ENCODE measurements at places on chromosomes 5 and 9.

DNA sequence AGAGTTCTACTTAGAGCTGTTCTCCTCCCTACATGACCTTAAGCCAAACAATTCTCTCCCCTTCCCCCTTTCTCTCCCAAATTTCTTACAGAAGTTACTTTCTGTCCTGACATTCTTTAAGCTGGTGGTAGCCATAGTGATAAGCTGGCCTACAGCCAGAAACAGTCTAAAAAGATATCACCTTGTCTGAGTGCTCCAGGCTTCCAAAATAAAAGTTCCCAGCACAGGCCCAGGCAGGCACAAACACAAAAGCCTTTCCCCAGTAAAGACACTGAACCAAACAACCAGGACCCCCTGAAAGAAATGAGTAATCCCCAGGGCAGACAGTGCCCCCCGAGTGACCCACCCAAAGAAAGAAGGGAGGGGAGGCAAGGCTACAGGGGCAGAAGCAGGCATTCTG lies 19.2 kb downstream of the SIL1 start:
- DNase-seq: peak; percentile 40

- DNase-seq: no peak
Observed at GRCh38 chr5:136661026-136661425, 295.7 kb upstream of the TRPC7 start.

GRCh38 chr5:76547891-76548524 lies 75.2 kb downstream of the F2RL2 start:
- no peak for DNase-seq

DNA sequence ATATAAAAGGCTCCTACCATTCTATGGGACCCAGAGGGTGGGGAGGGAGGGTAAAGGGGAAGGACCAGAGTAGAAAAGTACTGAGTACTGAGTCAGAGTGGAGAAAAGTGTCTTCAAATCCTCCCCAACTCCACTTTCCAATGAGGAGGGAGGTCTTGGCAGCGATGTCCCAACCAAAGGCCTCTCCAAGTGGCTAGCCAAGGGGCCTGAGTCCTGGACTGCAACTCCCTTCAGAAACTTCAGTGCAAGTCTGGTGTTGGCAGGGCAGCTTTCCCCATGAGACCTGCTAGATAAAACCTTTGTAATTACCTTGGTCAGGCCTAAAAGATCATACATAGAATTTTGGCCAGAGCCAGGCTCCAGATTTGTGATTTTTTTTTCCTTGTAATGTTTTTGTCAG lies 111.3 kb upstream of the TNPO1 start:
- no peak for DNase-seq

- peak; percentile 64 for DNase-seq
Observed at GRCh38 chr9:129746092-129746777, 6.6 kb downstream of the PTGES start.

DNA sequence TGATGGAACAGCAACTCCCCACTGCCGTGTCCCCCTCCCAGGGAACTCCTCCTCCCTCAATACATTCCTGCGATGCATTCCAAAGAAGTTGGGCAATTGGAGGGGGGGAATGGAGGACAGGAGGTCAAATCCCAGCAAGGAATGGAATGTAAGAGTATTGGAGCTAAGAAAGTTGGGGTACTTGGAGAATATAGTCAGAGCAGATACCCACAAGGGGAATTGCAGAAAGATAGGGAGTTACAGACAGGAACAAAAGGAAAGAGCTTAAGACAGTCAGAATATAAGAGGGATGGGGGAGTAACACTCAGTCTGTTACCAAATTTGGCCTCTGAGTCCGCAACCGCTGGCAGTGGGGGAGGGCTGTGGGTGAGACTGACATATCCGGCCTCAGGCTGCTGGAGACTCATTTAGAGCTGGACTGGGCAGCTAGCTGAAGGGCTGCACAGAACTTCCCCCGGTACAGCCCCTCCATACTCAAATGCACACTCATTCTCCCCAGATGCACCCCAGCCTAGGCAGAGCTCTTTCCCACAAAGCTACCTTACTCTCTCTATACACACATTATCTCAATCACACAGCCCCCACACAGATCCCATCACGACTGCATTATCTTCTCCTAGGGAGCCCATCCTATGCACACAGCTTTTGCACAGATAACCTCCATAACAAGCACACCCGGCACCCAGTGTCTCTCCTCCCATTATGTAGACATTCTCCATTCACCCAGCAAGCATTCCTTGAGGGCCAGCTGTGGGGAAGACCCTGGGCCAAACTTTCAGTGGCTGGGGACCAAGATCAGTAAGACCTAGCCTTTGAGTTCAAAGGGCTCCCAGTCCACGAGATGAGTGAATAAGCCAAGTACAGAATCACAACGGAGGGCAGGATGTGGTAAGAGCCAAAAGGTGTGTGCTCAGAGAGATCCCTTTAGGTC lies 3.7 kb downstream of the TLN1 start:
- peak; percentile 97 for DNase-seq

DNA sequence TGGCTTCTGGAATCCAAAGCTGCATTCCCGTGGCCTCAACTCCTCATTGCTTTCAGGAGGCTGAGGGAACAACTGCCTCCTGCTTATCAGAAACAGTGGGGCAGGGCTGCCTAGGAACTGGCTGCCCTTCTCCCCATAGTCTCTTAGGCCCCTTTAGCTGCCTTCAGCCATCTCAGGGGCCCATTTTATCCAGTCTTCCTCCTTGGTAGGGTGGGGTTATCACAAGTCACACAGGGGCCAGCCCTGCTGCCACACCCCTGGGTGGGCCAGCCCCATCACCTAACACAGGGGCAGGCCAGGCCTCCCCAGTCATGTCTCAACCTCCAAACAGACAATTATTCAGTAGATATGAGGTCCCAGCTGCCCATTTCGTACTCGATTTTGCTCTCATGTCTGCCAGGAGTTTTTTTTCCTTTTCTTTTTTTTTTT lies 3.9 kb downstream of the ALAD start:
- no peak for DNase-seq

GRCh38 chr5:148186248-148187003 lies 16.4 kb upstream of the SPINK6 start:
- DNase-seq: peak; percentile 8

GRCh38 chr5:17872204-17872603 lies 237.9 kb downstream of the TAF11L14 start:
- no peak for DNase-seq

- DNase-seq: peak; percentile 79
Observed at GRCh38 chr5:159511570-159511969, 181.3 kb upstream of the IL12B start.

DNA sequence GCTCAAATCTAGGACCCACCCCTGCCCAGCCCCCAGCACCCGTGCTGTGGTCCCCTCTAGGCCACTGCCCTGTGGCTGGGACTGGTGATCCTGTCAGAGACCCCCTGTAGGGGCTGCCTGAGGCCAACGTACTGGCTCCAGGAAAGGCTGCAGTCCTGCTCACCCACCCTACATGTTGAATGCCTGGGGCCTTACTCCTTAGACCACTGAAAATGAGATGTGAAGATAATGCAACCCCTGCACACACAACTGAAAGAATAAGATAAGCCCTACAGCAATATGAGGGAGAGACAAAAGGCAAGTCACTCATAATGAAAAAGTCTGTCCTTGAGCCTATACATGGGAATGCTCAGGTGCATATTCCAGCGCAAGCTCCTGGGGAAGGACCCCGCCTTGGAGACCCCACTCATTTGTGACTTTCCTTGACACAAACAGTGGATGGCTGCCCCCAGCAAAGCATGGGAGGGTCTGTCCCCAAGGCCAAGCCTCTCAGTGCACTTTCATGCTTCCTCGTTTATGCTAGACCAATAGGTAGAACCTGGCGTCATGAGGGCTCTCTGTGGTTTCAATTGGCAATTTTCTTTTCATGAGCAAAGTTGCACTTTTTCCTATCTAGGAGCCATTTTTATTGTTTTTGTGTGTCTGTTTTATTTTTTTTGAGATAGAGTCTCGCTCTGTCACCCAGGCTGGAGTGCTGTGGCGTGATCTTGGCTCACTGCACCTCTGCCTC lies 12.5 kb upstream of the WNK2 start:
- no peak for DNase-seq

DNA sequence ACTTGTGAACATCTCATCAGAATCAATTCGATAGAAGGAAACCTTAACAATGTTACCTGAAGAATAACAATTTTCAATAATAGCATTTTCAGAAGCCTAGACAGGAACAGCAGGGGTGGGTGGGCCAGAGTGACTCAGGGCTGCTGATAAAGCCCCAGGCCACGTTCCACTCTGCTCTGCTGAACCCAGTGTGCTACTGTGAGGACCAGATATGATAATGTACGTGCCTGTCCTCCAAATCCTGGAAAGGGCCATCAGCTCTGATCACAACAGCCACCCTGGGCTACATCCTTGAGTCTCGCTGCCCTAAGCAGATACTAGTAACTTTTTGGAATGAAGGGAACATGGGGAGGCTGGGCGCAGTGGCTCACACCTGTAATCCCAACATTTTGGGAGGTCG lies 91.3 kb downstream of the PRRT1B start:
- no peak for DNase-seq
